ENCODE measurements at places on chromosomes 13 and 19. TPM values are rescaled to one million over a fixed set of nuclear protein-coding genes. Genes with fewer than 3 reads are reported as not detected.

The GPR12 gene
- polyA plus RNA-seq: not detected

The MEIOSIN gene
- polyA plus RNA-seq: not detected

The CEACAM5 gene
- polyA plus RNA-seq: 0.04 TPM

The UBE2L5 gene
- polyA plus RNA-seq: 0.65 TPM

The FXYD3 gene
- 13.3 TPM for polyA plus RNA-seq

The THSD1 gene
- polyA plus RNA-seq: 7.0 TPM

The LGALS14 gene
- polyA plus RNA-seq: not detected

The ZNF99 gene
- 1.6 TPM for polyA plus RNA-seq

The C19orf67 gene
- not detected for polyA plus RNA-seq
